ENCODE measurements at places on chromosomes 12 and 14.

DNA sequence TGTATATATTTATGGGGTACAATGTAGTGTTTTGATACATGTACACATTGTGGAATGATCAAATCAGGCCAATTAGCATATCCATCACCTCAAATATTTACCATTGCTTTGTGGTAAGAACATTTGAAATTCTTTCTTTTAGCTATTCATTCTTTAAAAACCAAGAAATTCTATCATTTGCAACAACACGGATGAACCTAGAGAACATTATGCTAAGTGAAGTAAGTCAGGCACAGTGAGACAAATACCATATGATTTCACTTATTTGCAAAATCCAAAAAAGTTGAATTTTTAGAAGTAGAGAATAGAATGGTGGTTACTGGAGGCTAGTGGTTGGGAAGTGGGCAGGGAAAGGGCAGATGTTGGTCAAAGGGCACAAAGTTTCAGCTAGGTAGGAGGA, 129.3 kb upstream of the PTPRQ start:
- DNase-seq, result no peak

DNA sequence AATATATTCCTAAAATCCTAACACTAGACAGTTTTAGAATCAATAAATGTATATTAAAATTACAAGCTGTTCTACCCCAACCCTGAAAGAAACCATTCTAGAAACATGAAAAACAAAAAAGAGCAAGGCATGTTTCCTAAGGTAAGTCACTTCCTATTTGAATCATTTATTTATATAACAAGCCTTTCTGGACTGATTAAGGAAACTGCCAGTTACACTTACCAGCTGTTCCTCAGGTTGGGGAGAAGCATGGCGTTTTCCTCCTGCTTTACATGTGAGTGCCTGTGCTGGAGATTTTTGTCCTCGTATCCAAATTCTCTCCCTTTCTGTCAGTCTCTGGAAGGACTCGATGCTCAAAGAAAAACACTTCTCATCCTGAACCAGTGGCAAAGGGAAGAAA, 183.3 kb downstream of the EFCAB11 start:
- no peak for DNase-seq

DNA sequence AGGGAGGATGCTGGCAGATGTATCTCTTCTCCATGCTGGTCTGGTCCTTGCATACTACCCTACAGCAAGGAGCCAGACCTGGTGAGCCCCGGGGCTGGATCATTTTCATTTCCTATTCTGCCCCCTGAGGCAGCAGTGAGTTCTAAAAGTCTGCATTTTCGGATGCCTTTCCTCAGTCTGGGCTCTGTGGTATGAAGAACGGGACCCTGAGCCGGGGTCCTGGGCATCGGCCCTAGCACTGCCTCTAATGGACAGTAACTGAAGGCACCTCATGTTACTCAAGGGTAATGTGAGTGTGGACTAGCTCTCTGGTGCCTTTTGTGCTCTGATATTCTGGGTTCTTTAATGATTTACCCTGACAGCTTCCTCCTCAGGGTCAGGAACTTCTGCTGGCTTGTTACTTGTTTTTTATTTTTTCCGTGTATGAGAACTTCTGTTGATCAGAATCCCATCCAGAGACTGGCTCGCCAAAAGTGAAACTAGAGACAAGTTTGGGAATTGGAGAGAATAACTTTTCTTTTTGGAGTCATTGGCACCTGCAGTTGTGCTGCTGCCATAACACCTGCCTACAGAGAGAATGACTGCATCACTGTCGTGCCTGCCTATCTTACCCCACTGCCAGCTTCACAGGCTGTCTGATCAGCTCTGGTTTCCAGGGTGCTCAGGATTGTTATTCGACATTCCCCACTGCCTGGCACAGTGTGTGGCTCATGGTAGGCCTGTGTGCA, 62.3 kb downstream of the SUSD6 start:
- DNase-seq, result no peak

- no peak for DNase-seq
Observed at GRCh38 chr12:105229371-105229770, 6.6 kb downstream of the APPL2 start.

DNA sequence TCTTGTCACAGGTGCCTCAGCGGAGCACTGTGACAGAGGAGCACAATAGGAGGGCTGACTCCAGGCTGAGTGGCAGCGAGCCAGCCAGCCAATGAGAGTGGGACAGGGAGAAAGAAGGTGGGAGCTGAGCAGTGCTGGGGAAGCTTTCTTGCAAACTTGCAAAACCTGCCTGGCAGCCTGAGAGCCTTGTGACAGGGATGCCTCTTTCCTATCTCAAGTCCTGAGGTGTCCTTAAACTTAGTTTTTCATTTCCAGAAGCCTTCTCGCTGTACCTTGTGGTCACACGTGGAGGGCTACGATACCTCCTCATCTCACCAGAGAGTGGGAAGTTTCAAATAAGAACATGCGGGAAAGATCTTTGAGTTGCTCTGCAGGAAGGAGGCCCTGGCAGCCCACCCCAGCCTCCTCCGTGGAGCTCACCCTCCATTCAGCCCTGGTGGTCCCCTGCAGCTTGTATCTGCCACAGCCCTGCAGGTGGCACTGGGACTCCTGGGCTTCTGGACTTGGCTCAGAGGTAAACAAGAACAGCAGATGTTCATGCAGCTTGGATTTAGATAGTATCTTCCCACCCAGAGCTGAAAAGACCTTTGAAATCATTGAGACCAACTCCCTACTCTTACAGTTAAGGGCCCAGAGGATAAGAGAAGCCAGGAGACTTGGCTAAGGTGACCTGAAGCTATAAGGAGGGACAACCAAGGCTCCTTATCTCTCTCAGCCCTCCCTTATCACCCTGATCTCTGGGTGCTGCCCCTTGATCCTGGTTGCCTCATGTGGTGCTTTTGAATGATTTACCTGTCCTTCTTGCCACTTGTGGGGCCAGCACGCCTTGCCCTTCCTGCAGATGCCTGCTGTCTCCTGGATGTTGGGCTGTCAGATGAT, 153.5 kb upstream of the MAX start:
- no peak for DNase-seq

DNA sequence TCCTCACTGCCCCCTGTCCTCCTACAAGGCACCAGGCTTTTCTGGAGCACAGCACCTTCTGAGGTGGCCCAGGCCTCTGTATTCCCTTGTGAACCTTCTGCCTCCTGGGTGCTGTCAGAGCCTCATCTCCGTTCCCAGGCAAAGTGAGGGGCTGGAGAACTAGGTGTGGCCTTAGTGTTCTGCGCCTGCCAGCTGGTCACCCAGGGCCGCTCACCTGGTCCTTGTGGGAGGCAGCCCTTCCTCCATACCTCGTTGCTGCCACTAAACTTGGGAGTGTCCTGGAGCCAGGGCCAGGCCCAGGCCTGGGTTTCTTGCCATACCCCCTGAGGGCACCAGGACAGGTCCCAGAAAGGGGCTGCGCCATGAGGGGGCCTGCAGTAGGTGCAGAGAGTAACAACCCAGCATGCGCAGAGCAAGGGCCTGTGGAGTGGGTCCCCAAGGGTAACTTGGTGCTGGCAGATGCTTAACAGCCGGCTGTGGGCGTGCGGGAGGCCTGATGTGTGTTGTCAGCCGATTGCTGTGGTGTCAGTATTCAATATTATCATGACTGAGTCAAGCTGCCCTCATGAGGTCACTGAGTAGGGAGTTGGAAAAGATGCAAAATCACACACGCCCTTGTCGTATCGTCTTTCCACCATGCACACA, 17.1 kb downstream of the OTUB2 start:
- no peak for DNase-seq

DNA sequence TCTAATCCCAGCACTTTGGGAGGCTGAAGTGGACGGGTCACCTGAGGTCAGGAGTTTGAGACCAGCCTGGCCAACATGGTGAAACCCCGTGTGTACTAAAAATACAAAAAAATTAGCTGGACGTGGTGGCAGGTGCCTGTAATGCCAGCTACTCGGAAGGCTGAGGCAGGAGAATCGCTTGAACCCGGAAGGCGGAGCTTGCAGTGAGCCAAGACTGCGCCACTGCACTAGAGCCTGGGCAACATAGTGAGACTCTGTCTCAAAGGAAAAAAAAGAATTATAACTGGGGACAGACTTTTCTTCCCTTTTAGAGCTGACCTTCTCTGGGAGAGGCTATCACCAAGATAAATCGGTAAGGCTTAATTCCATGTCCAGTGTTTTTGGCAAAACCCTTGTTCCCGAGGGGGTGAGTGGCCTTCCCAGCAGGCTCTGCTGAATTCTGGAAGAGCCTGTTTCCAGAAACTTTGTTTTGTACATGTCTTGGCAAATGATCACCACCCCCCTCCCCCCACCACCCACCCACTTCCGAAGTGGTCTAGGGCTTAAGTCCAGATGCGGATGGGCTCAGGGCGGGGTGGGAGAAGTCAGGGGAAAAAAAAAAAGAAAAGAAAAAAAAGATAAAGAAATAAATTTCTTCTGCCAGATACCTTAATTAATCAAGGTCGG, 32.3 kb upstream of the DEGS2 start:
- no peak for DNase-seq

DNA sequence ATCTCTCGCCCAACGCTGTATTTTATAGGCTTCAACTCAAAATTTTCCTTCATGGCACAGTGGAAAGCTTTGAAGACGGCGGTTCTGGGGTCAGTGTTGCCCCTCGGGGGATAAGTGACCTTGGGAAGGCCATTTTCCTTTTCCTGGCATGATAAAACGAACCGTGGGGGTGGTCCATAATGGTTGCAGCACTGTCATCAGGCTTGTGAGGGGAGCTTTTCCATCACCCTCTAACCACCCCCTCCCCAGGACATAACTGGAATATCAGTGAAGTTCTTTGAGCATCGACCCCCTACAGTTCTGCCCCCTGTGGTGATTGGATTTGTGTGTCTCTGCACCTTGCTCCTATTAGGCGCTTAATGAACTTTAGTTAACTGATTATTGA, 16.0 kb downstream of the FOS start:
- no peak for DNase-seq

GRCh38 chr14:55518391-55518790, 61.6 kb upstream of the KTN1 start:
- no peak for DNase-seq

- no peak for DNase-seq
Observed at GRCh38 chr12:93461503-93461902, 5.8 kb upstream of the MRPL42 start.

DNA sequence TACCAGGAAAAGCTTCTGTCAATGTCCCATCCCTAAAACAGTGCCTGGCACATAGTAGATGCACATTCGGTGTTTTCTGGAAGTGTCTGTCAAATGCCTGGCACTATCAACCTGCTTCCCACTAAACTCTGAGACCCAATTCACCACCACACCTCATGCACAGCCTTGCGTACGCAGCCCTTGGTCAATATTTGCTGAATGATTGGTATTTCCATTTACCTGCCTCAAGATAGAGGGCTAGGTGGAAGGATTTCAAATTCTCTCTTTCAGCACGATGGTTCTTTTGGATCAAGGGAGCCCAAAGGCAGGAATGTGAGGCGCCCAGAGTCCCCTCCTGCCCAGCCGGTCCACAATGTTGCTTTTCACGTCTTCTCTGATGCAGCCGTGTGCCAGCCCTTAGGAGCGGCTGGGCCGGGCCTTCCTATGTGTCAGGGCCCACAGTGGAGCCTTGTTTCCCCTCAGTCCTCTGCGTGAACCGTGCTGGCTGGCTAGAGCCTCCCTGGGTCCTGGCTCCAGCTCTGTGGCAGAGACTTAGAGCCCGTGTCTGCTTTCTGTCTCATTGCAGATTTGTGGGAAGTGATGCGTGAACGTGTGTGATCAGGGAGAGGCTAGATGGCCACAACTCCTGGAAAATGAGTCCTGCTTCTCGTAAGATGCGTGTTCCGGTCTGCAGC, 99.9 kb upstream of the RFLNA start:
- no peak for DNase-seq

GRCh38 chr14:100732766-100733100, 6.0 kb downstream of the DLK1 start:
- no peak for DNase-seq

DNA sequence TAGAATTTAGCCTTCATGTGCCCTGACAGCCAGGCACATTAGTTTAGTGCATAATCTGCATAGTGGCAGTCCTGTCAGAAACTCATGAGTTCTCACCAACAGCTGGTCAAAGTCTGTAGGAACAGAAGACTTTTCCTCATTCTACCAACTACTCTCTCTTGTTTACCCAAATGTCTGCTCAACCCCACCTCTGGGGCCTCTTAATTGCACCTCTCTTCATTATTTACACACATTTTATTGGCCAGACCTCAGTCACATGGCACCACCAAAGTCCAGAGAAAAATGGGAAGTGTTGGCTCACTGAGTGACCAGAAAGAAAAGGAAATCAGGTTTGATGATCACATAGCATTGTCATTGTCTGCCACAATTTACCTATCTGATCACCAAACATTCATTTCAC, 114.6 kb upstream of the PLXNC1 start:
- DNase-seq, result no peak

GRCh38 chr12:34401659-34402227, 379.4 kb downstream of the ALG10 start:
- no peak for DNase-seq

- DNase-seq, result no peak
Observed at GRCh38 chr12:131280426-131280825, 326.7 kb downstream of the ADGRD1 start.

GRCh38 chr12:93106910-93107309, 177.8 kb upstream of the EEA1 start:
- no peak for DNase-seq

GRCh38 chr12:62640910-62641448, 174.4 kb downstream of the MON2 start:
- DNase-seq, result no peak

DNA sequence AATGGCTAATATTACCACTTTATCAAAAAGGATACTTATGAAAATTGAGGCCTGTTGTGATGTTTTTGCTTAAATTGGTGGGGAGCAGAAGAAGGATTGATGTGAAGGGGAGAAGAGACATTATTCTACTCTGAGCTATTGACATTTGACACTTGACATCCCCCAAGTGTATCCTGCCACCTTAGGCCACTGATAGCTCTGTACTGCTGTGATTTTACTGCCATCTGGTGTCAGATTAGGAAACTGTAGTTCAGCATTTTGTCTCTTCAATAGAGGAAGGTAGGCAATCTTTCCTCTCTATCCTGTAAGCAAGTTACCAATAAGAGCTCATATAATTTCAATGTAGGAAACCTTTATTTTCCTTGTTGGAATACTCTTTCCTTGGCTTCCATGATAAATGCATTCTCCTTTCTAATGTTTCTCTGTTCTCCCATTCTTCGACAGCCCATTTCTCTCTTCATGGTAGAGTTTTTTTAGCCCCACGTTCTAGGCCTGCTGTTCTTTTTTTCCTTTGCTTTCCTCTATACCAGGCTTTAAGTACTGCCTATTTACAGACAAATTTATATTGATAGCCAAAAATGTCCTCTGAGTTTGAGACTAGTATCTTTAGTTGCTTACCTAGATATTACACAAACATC, 46.3 kb downstream of the PPHLN1 start:
- DNase-seq, result peak; percentile 28

GRCh38 chr12:25427337-25428249, 125.5 kb downstream of the LMNTD1 start:
- DNase-seq, result no peak

GRCh38 chr14:104650057-104650980, 39.1 kb upstream of the INF2 start:
- peak; percentile 51 for DNase-seq

GRCh38 chr12:56362130-56363059, at the start of gene APOF:
Gene APOF, minus strand, starts transcription at chr12:56362857. Its CDS starts 112 bp downstream, at chr12:56362745.
- no peak for DNase-seq

Data from spinal cord (tissue), 10 donors.